ENCODE measurements at places on chromosomes 16 and 17. TPM values are rescaled to one million over a fixed set of nuclear protein-coding genes. Genes with fewer than 3 reads are reported as not detected.

- DNase-seq, result no peak
Measured at GRCh38 chr17:68771867-68772515, 170.8 kb upstream of the FAM20A start.

DNA sequence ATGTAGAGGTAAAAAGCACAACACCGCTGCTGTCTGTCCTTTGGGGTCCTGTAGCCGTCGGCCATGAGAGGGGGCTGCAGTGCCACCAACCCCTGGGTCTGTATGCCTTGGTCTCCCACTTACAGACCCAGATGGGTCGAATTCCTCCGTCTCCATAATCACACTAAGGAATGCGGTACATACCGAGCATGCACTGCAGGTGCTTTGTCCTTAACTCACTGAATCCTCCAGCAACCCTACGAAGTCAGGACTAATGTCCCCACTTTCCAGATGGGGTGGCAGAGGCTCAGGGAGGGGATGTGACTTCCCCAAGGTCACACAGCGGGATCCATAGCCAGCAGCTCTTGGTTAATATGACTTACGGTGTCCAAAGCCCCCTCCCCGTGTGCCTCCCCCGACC lies 219.9 kb upstream of the CIBAR2 start:
- no peak for DNase-seq

- DNase-seq, result no peak
Measured at GRCh38 chr17:64622931-64623654, 39.0 kb downstream of the SMURF2 start.

GRCh38 chr17:64075913-64076312 lies 54.0 kb downstream of the ERN1 start:
- no peak for DNase-seq

- no peak for DNase-seq
Measured at GRCh38 chr17:74466828-74467184, 372 bp downstream of the CD300A start.

DNA sequence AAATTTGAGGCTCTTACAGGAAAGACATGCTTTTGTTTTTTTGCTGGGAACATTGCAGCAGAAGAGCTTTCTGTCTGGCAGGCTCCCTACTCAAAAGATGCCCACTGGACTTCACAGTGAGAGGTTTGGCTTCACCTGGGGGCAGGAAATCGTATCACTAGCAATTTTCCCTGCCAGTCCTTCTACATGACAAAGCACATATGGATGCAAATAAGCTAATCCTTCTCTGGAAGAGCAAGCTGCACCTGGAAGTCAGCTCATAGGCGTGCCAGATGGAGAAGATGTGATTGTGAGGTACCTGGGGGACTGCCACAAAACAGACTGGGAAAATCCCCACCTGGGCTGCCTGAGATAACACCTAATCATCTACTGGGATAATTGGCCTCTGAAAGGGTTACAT lies 195.0 kb upstream of the CPHXL start:
- DNase-seq, result no peak

GRCh38 chr17:10748531-10749181 lies 18.8 kb upstream of the TMEM220 start:
- no peak for DNase-seq

ABCA9 gene
- 0.34 TPM for total RNA-seq

DNAI2 gene
- 0.19 TPM for total RNA-seq

CD300A gene
- total RNA-seq, result 19.6 TPM

SLC16A6 gene
- total RNA-seq, result 16.1 TPM

CDK5R1 gene
- 5.7 TPM for total RNA-seq
